ENCODE measurements at places on chromosomes 16 and 17.

GRCh38 chr16:84449156-84450140 lies 55.0 kb downstream of the MEAK7 start:
- DNase-seq = no peak

DNA sequence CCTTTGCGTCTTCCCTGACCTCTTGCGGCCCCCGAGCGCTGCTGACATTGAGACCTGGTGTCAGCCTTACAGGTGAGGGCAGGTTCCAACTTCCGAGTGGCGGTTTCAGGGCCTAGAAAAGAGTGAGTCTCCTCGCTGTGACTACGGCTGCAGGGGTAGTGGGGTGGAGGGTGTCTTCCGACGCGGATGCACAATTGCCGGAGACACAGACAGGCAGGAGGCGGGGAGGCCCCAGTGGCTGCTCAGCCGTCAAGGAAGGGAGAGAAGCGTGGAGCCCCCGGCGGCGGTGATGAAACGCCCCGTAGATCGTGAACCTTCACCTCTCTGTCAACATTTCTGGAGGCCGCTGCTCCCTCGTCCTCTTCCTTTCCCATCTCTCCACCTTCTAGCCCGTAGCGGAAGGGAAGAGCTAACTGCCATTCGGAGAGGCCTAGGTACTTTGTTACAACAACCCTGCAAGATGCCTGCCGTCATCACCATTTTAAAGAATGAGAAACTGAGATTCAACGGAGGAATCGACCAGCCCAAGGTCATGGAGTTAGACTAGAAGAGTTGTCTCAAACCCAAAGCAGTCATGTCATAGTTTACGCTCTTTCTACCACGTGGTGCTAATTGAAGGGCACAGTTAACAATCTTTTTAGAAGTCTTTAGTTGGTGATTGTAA lies 485 bp downstream of the DNAJA3 start:
- DNase-seq = no peak

DNA sequence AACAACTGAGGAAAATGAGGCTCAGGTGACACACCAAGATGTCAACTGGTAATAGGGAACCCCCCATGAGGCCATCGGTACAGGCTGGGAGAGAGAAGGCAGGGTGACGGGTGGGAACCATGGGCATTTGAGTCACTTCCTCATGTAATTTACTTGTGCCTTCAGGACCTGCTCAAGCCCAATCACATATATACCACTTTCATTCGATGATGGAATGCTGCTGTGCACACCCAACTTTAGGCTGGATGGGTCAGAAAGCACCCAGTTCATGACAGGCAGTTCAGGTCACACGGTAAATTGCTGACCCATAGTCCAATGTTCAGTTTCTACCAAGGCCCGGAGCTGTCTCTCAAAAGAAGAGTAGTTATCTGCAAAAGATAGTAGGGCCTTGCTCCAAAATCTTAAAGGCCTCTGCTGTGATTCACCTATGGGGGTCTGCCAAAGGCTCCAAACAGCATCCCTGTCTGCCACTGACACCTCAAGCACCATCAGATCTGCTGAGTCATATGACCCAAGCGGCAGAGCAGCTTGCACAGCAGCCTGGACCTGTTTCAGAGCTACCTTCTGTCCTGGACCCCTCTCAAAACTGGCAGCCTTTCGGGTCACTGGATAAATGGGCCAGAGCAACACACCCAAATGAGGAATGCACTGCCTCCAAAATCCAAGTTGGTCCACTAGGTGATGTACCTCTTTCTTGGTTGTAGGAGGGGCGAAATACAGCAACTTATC lies 24.7 kb downstream of the ZZEF1 start:
- no peak for DNase-seq

DNA sequence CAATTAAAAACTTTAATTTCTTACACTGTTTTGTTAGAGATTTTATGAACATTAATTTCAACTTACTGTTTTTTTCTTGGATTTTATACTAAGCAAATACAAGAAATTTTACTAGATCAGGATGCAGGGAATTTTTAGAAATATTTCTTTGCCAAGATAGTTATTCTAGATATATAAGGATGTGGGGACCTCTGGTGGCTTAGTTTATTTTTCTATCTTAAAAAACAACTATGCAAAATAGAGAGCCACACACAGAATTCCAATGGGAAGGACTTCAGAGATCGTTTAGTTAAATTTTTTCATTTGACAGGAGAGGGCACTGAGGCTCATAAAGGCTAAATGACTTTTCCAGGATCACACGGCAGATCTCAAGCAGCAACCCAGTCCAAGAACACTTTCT lies 23.0 kb upstream of the CAPNS2 start:
- no peak for DNase-seq

DNA sequence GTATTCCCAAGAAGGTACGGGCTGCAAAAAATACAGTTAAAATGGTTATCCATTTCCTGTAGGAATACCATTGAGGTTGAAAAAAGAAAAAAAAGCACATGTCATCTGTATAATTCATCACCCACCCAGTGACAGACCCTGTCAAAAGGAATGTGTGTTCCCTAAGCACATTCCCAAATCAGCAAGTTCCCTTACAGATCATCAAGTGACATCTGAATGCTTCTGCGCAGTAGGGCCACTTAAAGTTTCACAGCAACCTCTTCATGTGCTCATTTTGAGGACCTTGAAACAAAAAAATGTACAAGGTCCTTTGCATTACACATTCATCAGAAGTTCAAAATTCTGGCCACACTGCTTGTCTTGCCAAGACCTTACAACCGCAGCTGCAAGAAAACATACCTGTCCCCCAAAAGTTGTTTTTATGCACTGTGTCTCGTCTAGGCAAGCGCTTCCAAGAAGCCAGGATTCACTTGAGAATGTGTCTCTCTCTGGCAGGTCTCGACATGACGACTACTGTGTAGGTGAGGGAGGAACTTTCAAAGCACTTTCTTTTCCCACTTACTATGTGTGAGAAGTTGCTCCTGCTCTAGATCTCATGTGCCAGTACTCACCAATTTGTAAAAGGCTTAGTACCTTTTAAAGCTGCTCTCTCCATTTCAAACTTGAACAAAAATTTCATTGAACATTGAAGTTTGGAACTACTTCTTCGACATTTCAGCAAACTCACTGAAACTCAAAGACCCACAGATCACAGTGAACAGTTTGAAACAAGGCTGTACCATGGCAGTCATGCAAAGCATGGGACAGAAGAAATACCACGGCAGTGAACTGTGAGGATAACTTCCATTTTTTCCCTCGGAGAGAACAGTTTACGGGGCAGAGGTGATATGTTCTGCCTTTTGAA lies 4.3 kb upstream of the POLG2 start:
- peak; percentile 22 for DNase-seq

GRCh38 chr17:8798176-8798845 lies 854 bp downstream of the MFSD6L start:
- DNase-seq = no peak

- no peak for DNase-seq
These were observed 44.2 kb downstream of the ZZEF1 start for GRCh38 chr17:4098521-4099209.

- no peak for DNase-seq
These were observed 29.6 kb upstream of the MAP3K14 start for GRCh38 chr17:45346216-45347015.

DNA sequence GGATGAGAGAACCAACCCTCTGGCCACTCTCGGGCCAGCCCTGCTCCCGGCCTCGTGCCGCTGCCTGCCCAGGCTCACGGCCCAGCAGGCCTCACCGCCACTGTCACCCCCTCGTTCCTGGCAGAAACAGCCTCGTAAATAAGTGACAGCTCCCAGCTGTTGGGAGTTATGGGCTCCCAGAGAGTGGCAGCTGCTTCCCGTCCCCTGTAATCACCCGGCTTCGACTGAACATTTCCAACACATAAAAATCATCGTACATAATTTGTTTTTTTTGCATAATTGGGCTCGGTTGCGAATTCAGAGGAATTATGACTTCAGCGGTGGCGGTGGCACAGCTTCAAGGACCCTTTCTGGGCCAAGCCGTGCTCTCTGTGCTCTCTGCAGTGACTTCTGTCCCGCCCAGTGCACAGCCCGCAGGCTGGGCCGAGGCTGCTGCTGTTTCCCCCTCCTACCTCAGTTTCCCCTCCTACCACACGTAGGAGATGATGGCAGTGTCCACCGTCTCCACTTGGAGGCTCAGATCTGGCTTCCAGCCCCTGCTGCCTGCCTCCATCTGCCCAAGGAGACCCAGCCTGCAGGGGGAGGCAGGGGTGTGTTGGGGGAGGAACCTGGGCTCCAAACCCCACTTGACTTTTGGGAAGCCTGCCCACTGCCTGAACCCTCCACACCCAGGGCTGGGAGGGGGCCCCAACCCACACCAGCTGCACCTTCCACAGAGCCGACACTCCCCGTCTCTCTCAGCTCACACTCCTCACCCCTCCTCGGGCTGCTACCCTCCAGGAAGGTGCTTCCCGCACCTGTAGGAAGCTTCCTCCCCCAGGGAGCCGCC lies 84.9 kb downstream of the RTN4RL1 start:
- DNase-seq = no peak

DNA sequence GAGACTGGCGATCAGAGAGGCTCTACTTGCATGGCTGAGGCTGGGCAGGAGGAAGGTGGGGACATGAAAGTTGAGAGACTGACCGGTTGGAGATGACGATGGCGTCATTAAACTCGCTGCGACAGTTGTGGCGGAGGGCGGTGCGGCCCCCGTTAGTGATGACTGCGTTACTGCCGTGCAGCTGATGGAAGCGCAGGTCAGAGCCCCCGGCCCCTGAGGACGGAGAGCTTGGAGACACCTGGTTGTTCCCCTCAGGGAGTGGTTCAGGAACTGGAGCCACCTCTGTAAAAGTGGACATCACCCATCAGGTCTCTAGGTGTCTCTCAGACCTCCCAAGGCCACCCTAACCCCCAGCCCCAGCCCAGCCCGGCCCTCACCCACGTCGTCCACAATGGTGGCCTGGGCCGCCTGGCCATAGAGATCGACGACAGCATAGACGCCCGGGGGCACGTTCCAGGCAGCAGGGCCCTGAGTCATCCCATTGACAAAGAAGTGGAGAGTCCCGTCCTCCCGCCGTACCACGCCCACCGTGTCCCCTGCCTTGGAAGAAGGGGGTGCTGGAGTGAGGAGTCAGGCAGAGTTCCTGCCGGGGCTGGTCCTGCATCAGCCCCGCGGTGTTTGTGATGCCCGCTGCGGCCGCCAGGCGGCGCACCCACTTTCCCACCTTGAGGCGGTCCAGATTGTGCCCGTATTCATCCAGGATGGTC lies 5.3 kb downstream of the NEURL4 start:
- DNase-seq = peak; percentile 71

- DNase-seq = no peak
These were observed 560.8 kb downstream of the HS3ST4 start for GRCh38 chr16:26252598-26252997.
